GM23338 (cell line): ENCODE measurements at places on chromosomes 2 and 18.

DNA sequence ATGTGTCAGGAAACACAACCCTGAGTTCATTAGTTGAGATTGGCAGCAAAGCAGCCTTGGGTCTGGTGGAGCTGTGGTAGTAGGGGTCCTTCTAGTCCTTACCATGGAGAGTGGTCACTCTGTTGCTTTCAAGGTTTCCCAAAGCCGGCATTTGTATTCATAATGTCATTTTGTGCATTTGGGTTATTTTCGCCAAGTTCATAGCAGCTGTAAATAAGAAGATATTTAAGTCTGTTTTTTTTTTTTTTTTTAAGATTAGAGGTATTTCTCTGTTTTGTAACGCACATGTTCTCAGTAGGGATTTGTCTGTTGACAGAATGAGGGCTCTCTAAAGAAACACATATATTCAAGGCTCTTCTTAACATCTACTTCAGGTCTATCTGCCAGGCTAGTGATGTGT is 114.1 kb downstream of the PRPF40A start:
- peak; percentile 12 for DNase-seq
- H3K4me3 ChIP-seq = no peak overlapping the region
- no peaks in the 10 kb centered on the region for H3K27me3 ChIP-seq
- H3K36me3 ChIP-seq = 0 out of 2 replicates have a peak, but pooled peaks cover 4% of the 10 kb centered on the region
- H3K4me1 ChIP-seq = peaks cover 2% of the 10 kb centered on the region; the same call in 1 of the 2 replicates

DNA sequence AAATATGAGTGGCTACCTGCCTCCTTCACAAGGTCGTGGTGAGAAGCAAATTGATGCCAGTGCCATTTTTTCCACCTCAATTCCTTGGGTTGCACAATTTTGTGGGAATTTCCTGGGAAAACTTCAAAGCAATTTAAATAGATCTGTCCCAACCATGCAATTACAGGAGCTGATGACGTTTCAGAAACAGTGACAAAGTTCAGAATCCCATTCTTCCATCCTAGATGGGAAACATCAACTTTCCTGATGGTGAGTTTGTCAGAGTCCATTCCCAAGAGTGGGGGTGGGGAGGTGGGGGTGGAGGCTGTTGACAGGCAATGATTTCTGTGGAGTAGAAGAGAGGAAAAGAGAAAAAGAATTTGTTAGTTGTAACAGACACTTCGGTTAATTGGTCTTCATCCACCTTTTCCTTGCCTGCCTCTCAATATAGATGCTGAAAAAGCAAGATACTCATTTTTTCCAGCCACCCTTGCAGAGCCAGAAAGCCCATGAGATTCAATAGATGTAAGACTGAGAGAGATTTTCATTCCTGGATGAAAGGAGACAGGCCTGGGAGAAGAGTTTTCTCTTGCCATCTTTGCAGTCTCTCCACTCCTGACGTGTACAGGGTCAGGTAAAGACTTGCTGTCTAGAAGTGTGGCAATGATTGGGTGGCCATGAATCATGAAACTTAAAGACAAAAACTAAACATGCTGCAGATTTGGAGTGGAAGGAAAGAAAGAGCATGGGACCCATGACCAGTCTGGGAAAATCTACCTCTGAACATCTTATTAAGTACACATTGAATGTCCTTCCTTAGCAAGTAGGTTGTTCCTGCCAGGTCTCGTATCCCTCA is 47.3 kb downstream of the SOCS6 start:
- H3K27ac ChIP-seq = no peak overlapping the region
- peaks cover 20% of the 10 kb centered on the region; the same call in 1 of the 2 replicates for H3K4me1 ChIP-seq
- no peaks in the 10 kb centered on the region for H3K27me3 ChIP-seq

DNA sequence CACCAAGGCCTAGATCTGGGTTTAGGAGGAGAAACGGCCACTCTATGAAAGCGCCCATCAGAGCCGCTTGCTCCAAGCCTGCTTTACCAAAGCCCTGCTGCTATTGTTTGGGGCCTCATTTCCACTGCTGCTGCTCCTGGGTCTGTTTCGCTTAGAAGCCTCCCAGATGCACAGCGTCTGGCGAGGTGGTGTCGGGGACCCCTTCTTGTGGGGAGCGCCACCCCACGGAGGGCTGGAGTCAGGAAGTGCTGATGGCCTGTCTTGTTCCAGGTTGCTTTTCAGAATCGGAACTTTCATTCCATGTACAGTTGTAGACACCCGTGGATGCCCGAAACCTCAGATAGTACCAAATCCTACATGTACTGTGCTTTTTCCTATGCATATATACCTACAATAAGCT is 204.9 kb upstream of the TWIST2 start:
- no peak overlapping the region for H3K27ac ChIP-seq
- DNase-seq = no peak
- no peaks in the 10 kb centered on the region for H3K4me1 ChIP-seq
- H3K36me3 ChIP-seq = no peaks in the 10 kb centered on the region
- no peaks in the 10 kb centered on the region for H3K27me3 ChIP-seq
- H3K4me3 ChIP-seq = no peak overlapping the region

- no peaks in the 10 kb centered on the region for H3K36me3 ChIP-seq
- H3K27me3 ChIP-seq = no peaks in the 10 kb centered on the region
- no peak overlapping the region for H3K4me3 ChIP-seq
- H3K4me1 ChIP-seq = no peaks in the 10 kb centered on the region
These were observed 385.7 kb downstream of the HRH4 start for GRCh38 chr18:24846138-24846537.

GRCh38 chr2:213766465-213766901 is 482.2 kb downstream of the SPAG16 start:
- no peak overlapping the region for H3K27ac ChIP-seq
- H3K4me1 ChIP-seq = no peaks in the 10 kb centered on the region
- no peaks in the 10 kb centered on the region for H3K27me3 ChIP-seq
- no peaks in the 10 kb centered on the region for H3K36me3 ChIP-seq
- H3K4me3 ChIP-seq = no peak overlapping the region
